ENCODE measurements at places on chromosomes 11 and 22.

- no peak for DNase-seq
Measured at GRCh38 chr11:128763224-128763623, 69.4 kb downstream of the FLI1 start.

GRCh38 chr22:42895087-42895486 is 38.0 kb upstream of the ARFGAP3 start:
- DNase-seq, result no peak

GRCh38 chr11:34205326-34206035 is 100.1 kb downstream of the NAT10 start:
- no peak for DNase-seq

- no peak for DNase-seq
Measured at GRCh38 chr11:46451759-46452158, 60.2 kb upstream of the CHRM4 start.

GRCh38 chr11:96293598-96294021 is 49.4 kb downstream of the MAML2 start:
- no peak for DNase-seq

DNA sequence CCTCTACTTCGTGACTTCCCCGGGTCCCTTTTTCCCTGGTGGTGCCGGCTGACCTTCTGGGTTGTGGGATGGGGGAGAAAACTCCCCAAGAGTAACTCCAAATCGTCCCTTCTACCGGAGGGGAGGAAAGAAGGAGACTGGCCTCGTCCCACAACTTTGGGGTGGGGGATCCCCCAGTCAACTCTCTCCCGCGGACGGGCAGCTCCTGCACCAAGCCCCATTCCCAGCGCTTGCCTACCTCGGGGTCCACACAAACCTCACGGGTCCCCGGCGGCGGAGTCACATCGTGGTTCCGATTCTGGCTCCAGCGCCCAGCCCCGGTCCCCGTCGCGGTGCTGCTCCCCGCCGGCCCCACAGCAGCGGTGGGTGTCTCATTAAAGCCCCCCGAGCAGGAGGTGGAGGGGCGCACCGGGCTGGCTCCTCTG is 317 bp downstream of the BDNF start:
- no peak for DNase-seq

DNA sequence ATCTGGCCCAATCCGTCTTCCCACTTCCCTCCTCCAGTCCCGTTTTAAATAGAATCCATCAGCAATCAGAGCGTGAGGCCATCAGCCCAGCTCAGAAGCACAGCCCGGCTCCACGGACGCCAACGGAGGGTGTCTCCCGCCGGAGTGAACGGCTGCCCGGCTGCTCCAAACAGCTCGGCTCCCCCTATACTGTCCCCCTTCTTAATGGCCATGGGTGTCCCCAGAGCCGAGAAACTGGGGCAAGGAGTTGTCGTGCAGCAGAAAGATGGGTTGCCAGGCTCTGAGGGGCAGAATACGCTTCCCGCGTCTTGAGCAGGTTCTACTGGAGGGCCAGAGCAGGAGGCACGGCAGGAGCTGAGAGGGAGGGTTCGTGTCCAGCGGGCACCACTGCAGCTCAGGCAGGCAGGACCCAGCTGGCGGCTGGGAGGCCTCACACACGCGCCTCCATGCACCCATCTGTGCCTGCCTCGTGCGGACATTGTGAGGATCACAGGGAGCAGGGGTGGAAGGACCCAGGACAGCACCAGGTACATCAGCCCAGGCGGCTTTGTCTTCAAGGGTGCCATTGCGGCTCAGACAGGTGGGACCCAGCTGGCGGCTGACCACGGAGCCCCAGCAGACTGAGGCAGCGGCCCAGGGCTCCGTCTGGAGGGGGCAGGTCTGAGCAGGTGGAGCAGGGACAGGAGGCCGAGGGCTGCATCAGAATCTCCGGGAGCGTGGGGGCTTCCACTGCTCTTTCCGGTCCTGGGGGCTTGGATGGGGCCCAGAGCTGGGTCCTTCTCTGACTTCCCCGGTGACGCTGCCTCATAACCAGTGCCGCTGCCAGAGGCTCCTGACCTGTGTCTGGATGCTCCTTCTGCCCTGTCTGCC is 882.7 kb downstream of the BRD1 start:
- DNase-seq, result no peak
